Hypothalamus (tissue), 51 donors: ENCODE measurements at places on chromosomes 13 and 19.

GRCh38 chr19:18776736-18777135, 14.4 kb downstream of the COMP start:
- no peak for DNase-seq

DNA sequence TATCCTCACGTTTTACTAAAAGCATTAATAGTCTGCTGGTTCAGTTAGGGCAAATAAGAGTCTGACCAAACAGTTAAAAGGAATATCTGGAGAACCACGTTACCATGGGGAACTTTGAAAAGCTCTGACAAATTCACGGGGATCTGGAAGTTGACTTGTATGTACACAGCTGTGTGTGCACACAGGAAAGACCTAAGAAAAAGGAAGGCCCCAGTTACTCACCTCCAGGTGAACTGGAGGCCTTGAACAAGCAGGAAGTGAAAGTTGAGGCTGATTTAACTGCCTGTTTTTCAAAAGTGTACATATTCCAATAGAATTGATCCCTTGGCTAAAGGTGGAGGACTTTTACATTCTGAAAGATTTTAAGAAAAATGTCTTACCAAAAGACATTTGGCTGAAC, 1891.6 kb upstream of the PCDH20 start:
- no peak for DNase-seq

GRCh38 chr13:29977476-29978120, 127.2 kb upstream of the UBL3 start:
- DNase-seq = no peak

DNA sequence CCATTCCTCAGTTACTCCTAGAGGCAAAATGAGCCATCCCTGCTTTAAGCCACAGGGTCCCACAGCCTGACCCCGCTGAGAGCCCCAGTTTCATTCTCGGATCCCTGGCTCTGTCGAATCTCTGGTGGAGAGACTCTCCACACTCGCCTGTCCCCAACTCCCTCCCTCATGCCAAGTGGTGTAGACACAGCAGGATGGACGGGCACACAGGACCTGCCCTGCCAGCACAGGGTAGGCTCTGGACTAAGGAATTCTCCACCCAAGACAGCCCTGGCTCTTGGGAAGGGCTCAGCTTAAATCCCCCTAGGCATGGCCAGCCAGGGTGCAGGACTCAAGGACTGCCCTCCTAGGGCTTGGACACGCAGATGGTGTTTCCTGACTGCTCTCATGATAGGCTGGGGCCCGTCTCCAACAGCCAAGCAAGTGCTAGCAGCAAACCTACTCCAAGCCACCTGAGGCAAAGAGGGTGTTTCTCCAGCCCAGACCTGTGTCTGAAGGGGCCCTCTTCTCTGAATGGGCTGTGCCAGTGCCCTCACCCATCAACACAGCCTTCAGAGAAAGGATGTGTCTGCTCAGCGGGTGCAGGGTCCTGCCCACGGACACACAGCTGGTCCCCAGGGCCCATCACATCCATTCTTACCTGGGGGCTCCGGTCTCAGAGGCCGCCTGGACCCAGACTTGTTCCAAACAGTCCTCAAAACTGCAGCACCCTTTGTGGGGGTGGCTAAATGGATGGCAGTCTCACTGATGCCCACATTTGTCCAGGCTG, 65.3 kb downstream of the PEPD start:
- DNase-seq = no peak

GRCh38 chr13:42047561-42048341, 697 bp upstream of the DGKH start:
- peak; percentile 18 for DNase-seq

GRCh38 chr13:54305377-54305776, 1276.8 kb downstream of the OLFM4 start:
- no peak for DNase-seq
